Suppressor macrophage treated with lipopolysaccharide for 4 hours (primary cell): ENCODE measurements at places on chromosomes 5 and 9.
A peak's percentile ranks its signal among the peaks of the same experiment; 100 is the strongest.

DNA sequence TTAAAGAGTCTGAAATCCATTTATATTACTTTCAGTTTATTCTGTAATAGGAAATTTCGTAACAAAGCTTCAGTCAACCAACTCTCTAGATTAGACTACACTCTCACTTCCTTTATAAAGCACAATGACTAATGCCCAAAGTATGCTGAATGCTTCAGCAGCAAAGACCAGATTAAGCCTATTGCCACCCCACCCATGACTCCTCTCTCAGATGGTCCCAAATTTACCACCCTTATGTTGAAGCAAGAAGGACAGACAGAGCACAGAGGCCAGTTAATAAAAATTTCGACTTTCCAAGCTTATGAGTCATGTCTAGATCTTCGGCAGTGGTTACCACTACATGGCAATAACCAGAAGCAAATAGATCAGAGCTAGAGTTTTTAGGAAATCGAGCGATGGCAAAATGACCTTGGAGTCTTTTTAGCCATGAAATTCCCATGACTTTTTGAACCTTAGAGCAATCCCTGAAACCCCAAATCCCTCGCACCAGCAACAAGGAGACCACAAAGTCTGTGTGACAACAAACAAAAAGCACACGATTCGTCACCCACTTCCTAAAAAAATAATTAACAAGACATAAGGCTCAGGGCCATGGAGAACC lies 287.8 kb upstream of the RASA1 start:
- DNase-seq = peak; percentile 88

- DNase-seq = no peak
Measured at GRCh38 chr5:132775476-132775961, 1.5 kb downstream of the SEPTIN8 start.

DNA sequence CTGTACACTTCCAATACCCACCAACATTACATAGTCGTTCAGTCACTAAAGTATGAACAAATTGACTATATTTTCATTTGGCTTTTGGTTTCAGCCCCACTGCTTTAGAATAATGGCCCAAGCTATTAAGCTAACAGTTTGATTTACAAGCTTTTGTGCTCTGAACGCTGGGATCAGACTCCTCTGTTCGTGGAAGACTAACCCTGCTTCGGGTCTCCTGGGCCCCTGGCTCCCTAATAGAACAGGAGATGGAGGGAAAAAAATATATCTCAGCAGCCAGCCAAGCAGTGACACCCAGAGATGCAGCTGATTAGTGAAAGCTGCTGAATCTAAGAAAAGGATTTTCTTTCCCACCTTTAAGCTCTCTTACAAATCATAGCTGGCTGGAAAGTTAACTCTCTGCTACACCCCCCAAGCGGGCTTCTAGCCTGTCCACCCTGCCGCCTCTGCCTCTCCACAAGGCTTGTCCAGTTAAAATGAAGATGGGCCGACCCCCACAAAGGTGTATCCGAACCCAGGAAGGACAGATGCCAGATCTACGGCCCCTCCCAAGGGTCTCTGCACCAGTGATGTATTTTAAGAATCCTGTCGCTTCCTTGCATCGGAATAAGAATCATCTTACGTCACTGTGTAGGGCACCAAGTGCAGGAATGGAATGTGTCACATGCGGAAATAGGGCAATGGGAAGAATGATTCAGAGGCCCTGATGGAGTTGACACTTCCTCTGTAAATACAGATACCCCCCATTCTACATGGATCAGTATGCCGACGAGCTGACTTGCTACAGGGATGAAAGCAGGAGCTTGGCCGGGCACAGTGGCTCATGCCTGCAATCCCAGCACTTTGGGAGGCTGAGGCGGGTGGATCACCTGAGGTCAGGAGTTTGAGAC lies 33.4 kb upstream of the BARHL1 start:
- DNase-seq = no peak

- DNase-seq = no peak
Measured at GRCh38 chr5:374631-375335, 53.3 kb downstream of the AHRR start.

- peak; percentile 38 for DNase-seq
Measured at GRCh38 chr5:123455640-123456039, 32.4 kb upstream of the CEP120 start.

DNA sequence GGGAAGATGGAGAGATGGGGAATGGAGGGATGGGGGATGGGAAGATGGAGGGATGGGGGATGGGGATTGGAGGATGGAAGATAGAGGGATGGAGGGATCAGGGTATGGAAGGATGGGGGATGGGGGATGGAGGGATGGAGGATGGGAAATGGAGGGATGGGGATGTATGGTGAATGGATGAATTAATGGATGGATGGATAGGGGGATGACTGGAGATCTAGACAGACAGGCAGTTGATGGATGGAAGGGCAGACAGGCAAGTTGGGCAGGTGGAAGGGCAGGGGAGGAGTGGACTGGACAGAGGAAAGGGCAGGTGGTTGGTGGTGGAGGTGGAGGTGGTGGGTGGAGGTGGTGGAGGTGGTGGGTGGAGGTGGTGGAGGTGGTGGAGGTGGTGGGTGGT lies 167.2 kb downstream of the C9orf50 start:
- no peak for DNase-seq

GRCh38 chr9:79757881-79758669 lies 186.3 kb downstream of the TLE4 start:
- DNase-seq = peak; percentile 14

GRCh38 chr9:114060711-114061110 lies 17.4 kb downstream of the AMBP start:
- DNase-seq = no peak

DNA sequence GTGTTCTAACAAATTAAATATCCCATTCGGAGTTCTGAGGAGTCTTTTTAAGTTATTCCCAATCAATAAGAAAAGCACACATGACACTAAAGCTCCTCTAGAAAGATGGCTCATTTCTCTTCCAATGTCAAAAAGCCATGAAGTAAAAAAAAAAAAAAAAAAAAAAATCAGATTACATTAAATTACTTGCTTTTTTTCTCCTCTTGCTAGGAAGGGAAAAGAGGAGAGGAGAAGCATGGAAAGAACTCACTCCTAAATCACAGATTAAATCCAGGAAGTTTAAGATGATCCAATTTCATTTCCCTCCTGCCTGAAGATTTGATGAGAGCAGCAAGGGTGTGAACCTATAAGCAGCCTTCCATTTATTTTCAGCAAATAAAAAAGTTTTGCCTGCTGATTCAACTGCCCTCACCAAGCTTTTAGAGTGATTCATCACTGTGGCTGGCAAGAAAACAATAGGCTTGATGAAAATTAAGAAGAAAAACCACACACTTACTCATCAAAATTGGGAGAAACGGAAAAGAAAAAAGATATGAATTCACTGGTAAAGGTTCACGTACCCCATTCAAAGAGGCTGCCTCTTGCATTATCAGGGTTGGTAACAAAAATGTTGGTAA lies 19.7 kb downstream of the MYO10 start:
- no peak for DNase-seq

DNA sequence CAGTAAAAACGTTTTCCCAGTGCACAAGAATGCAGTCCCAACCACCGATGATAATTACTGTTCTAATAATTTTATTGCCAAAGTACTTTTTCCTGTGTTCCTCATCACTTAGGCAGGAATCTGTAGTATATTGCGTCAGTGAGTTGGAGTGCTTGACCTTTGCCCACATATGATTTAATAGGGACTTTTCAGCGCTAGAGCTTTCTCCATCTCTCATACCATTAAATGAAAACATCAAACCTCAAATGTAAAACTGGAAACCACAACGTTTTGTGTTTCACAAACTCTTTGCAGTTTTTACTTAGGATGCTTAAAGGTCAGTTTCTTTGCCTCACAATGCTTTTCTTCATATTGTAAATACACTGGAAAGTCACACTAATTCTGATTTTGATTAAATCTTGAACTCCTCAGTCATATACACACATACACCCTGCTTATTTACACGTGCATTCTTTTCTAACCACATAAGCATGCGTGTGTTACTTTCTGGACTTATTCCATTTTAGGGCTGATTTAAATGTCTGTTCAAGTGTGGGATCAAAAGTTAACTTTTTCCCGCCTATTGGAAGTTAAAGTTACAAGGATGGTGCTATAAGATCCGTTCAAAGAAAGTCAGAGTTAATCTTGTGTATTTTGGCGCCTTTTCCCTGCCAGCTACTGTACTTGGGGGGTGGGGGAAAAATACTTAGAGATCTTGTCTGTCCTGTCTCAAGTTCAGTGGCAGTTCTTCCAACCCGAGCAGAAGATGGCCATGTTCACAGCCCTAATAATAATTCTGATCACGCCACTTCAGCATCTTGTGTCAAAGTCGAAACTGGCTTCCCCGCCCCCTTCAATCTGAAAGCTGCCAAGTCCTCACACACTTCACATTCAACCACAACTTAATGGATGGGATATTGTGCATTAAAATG lies 6.6 kb upstream of the NFIB start:
- DNase-seq = peak; percentile 45

DNA sequence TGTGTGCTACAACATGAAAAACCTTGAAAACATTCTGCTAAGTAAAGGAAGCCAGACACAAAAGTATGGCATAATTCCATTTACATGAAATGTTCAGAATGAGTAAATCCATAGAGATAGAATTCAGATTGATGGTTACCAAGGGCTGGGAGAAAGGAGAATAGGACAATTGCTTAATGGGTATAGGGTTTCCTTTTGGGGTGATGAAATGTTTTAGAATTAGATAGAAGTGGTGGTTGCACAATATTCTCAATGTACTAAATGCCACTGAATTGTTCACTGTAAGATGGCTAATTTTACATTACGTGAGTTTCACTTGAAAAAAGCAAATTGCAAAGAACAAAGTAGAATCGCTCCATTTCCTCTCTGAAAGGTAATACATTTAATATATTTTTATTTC lies 43.0 kb upstream of the GAS1 start:
- no peak for DNase-seq

- DNase-seq = no peak
Measured at GRCh38 chr9:110160123-110160522, 47.8 kb downstream of the C9orf152 start.

DNA sequence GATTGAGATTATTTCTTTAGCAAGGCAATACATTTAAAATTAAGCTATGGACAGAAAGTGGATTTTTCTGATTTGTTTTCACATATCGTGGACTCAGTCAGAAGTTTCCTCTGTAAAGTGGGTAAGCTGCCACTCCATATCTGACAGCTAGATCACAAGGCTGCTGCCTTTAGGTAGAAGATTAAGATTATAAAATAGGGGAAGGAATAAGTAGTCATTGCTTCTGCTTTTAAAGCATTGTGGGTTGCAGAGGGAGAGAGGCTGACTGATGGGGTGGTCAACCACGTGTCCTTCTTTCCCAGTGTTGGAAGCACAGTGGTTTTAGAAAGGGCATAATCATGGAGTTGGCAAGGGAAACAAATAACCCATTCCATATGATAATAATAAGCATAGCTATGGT lies 74.3 kb upstream of the MOCS2 start:
- no peak for DNase-seq

DNA sequence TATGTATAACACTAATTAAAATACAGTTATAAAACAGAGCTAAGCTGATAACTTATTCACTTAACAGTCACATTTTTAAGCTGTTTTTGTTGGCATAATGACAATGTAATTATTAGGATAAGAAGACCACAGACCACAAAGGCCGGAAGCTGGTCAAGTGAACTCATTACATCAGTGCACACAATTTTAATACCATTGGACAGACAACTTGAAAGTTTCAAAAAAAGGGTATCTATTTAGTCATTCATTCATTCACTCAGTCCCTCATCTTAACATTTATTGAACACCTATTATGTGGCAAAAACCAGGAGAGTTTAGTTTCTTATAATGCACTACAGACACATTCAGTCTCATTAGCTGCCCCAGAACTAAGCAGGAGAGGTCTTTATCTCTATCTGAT lies 11.6 kb downstream of the ERP44 start:
- DNase-seq = no peak

DNA sequence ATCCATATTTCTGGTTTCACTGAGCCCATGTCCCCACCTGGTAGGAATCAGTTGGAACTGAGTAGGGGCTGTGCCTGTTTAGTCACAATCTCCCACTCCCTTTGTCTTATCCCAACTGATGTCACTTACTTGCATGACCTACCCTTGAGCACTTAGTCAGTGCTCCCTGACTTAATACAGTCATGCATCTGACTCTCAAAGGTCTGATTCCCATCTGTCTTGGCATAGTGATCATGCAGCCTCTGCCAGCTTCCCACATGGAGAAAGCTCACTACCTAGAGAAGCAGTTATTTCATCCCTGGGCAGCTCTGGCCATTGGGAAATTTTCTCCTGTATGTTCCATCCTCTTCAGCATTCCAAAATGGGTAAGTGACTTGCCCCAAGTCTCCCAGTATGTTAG lies 24.8 kb downstream of the ABLIM3 start:
- DNase-seq = no peak

GRCh38 chr5:132473019-132473531 lies 17.5 kb downstream of the IRF1 start:
- no peak for DNase-seq

- peak; percentile 34 for DNase-seq
Measured at GRCh38 chr5:180439911-180440769, 54.0 kb upstream of the CNOT6 start.

DNA sequence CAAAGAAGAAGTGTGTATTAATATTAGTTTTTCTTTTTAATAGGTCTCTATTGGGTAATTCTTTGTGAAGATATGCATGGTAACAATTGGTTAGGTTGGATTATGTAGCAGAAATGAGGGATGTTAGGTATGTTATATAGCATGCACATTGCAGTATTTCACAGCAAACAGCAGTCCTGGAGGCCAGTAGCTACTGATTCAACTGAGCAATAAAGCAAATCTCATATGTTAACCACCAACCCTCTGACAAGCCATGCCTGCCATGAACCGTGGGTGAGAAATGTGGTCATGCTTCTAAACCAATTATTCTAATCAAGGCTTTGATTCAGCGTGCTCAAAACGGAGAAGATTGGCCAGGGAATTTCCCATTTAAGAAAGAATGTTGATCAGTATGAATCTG lies 313.0 kb upstream of the CDH6 start:
- no peak for DNase-seq

- no peak for DNase-seq
Measured at GRCh38 chr9:126796758-126797157, 8.1 kb upstream of the ZBTB43 start.

- no peak for DNase-seq
Measured at GRCh38 chr9:16147726-16148125, 594.9 kb downstream of the CCDC171 start.

DNA sequence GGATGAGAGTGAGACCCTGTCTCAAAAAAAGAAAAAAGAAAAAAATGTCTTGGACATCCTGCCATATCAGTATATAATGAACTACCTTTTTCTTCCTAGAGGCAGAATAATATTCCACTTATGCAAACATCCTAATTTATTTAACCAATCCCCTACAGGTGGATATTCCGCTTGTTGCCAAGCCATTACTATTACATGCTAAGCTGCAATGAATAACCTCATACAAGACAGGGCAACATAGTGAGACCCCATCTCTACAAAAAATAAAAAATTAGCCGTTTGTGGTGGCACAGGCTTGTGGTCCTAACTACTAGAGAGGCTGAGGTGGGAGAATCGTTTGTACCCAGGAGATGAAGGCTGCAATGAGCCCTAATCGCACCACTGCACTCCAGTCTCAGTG lies 1.7 kb upstream of the AFF4 start:
- no peak for DNase-seq

GRCh38 chr9:118457171-118458000 lies 753.2 kb downstream of the TLR4 start:
- DNase-seq = no peak

GRCh38 chr9:11743356-11743755 lies 949.8 kb upstream of the TYRP1 start:
- DNase-seq = no peak

GRCh38 chr5:168946363-168946762 lies 354.6 kb downstream of the SLIT3 start:
- DNase-seq = no peak
